ENCODE measurements at places on chromosomes 2 and 18.

GRCh38 chr2:41500895-41501294 lies 546.9 kb upstream of the PKDCC start:
- DNase-seq: no peak

GRCh38 chr18:35484034-35484433 lies 13.7 kb downstream of the INO80C start:
- DNase-seq: no peak

- DNase-seq: no peak
Measured at GRCh38 chr2:157261199-157261782, 3.8 kb downstream of the GALNT5 start.

DNA sequence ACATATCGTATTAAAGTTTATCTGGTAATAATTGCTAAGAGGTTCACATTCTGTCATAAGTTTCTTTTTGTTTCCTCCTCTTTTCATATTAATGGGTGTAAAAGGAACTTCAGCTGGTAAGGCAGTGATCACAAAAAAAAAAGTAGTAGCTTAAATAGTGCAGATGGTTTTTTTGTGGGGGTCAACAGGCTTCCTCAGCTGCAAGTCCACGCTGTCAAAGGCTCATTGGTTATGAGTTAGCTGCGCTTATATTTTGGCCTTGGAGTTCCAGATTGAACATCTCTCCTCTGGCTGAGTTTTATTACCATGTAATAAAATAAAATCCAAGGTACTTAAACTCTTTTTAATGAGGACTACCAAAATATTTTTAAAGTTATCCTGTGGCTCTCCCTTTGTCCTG lies 277.0 kb upstream of the ZEB2 start:
- DNase-seq: no peak

- DNase-seq: peak; percentile 43
Measured at GRCh38 chr18:79927607-79928562, 23.6 kb downstream of the SLC66A2 start.

GRCh38 chr2:11858883-11859282 lies 112.5 kb downstream of the LPIN1 start:
- no peak for DNase-seq

DNA sequence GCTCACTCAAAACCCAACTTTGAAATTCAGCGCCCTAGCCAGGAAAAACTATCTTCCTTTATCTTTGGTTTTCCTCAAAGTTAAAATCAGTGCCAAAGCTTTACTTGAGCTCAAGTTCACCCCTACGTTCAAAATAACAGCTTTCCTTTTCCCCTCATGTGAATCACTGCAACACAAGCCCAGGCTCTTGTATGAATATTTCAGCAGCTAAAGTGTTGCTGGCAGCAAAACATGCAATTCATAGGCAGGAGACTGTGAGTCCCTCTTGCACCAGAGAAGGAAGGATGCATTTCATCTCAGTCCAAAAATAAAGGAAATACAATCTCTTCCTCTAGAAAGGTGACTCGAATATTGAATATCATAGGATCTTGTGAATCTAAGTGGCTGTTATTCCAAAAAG lies 461.3 kb upstream of the SOX11 start:
- DNase-seq: no peak

DNA sequence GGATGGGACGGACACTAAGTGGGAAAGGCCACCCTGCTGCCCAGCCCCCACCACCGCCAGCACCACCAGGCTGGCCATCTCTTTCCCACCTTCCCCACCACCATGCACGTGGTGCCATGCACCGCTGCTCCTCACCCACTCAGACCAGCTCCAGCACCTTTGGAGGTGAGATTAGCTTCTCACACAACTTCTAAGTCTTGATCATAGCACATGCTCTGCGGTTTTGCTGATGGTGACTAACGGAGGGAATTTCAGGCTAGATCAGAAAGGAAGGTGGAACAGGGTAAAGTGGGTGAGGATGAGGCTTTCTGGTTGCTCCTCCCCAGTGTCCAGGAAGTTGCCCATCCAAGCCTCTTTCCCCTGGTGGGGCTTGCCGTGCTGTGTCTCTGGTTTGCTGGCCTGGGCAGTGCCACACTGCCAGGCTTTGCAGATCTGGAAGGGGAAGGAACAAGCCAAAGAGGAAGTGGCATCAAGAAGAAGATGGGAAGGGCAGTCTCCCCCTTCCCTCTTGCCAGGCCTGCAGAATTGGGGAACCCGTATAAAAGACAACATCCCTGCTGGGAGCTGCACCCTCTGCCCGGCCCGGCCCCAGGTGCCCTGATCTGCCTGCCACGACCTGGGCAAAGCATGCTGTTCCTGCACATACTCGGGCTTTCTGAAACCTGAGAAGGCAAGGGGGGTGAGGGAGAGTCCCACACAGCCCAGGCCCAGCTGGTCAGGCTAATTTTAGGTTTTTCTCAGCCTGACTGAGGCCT lies 44.3 kb upstream of the CAB39 start:
- DNase-seq: peak; percentile 70

DNA sequence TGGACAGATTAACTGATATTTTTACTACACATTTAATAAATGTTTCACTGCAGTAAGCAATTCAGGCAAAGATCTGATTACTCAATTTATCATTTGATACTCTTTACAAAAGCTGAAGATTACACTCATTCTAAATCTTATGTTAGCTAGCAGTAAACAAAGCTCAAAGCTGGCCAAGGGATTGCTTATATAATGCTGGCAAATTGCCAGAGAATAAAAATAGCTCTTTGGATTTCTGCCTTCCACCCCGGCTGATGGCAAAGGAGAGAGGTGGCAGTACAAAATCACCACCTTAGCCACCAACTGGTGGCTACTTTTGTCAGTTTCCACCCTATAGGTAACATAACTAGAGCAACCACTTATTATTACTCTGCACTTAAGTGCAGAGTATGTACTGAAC lies 320.5 kb downstream of the FSIP2 start:
- no peak for DNase-seq

- no peak for DNase-seq
Measured at GRCh38 chr2:108924580-108925251, 64.3 kb downstream of the EDAR start.

- no peak for DNase-seq
Measured at GRCh38 chr2:130768191-130768855, 13.0 kb downstream of the AMER3 start.
